HS-27A (cell line): ENCODE measurements at places on chromosomes 2 and 18.

DNA sequence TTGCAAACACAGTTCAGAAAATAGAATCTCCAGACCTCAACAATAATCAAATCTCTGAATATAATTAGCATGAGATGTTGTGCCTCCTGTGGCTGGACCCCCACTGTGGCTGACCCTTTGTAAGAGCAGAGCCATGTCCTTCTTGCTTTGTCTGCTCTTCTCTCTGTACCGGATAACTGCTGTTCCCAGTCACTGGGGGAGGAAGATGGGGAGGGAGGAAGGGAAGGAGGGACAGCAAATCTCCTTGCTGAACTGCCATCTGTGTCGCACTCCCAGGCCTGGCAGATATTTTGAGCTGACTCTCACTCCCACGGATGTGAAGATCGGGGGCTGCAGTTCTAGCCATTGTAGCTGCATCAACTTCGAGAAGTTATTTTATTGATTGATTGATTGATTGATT, 319.0 kb upstream of the CXCR4 start:
- no peak for DNase-seq

DNA sequence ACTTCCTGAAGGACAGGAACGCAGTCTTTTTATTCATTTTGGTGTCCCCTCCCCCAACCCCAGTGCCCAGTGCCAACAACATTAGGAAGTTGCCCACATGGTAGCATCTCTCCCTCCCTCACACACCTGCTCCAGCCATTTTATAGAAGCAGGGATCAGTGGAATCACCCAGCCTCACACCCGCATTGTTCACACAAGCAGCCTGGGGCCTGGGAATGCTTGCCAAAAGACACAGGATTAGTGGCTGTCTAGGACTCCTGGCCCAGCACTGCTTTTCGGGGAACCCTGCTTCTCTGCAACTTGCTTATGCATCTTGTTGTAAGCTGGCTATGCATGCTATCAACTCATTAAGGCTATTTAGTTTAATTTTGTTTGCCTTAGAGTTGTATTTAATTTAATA, 17.9 kb downstream of the TMEM37 start:
- DNase-seq = no peak

GRCh38 chr2:39587168-39587567, 78.5 kb upstream of the TMEM178A start:
- DNase-seq = no peak

DNA sequence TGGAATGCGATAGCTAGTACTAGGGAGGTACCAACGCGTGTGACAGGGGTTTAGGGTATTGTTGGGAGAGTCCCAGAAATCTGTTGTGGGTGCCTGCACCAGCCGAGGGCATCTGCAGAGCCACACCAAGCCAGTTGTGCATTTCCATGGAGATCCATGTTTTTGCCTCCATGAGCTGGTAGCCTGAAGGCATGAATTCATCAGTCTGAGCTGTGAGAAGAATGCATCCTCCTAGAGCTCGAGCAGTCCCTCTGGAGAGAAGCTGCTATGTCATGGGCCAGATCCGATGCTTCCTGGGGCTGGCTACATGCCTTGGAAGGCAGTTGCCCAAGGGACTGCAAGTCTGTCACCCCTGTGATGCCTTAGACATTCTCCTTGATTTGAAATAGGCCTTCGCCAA, 57.9 kb downstream of the LIPG start:
- DNase-seq = no peak

DNA sequence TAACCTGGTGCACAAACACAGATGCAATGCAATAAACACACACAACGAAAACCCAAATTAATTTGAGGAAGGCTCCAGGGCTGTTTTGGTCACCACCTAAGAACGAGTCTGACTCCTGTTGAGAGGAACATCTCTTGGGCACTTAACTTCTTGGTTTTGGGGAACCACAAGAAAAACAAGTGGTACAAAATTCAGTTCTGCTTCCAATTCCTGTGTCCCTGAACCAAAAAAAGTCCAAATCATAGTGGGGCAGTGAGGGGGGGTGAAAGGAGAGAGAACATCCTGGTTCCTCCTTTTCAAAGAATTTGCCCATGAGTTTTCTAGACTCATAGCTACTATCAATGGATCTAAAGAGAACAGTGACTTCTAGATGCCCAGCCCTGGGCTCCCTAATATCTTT, 143.6 kb downstream of the COL4A4 start:
- DNase-seq = no peak

GRCh38 chr2:127118038-127118437, 11.1 kb upstream of the BIN1 start:
- no peak for DNase-seq

DNA sequence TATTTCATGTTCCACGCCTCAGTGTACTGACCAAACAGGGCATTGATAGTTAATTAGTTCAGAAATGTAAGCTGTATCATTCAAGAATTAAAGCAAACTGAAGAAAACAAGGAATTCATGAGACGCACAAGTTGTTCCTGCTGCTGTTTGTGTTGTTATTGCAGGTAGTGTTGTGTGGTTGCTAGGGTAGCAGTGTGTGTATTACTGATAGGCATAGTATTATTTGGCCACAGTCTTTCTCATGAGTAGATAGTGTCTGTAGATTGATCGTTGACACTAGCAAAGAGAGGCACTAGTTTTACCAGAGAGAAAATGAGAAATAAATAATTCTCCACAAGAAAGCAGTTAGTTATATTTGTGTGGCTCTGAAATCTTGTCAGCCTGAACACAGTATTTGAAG, 548.6 kb downstream of the LRP1B start:
- no peak for DNase-seq

DNA sequence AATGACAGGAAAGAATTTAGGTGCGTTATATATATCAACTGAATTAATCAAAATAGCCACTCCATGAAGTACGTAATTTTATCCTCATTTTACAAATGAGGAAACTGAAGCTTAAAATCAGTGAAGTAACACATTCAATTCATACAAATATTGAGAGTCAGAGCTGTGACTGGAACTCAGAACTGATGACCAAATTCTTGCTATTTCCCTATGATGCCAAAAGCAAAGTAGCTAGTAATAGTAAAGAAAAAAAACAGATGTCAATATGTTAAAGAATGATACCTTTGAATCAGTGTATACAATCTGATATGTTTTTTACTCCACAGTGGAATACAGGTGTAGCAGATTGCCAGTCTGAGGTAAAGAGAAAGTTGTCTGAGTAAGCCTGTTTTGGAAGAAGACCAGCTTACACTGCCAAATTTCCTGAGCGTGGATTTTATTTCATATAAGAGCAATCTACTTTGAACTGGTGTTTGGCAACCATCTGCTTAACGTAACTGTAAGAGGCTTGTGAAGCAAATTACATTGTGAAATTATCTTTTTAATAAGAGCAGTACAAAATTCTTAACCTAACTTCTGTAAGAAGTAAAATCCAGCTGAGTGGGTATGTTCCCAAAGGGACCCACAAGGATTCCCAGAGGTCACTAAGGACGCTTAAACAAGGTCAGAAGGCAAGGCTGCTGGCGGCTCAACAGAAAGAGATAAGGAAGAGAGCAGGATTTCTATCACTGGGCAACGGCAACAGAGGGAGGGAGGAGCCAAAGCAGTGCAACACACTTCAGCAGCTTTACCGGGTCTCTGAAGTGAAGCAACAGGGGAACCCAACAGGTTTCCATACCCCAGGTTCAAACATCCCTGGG, 85.6 kb downstream of the IKZF2 start:
- no peak for DNase-seq

- no peak for DNase-seq
These were observed 101.2 kb downstream of the SETBP1 start for GRCh38 chr18:44781886-44782285.
